ENCODE measurements at places on chromosomes 7 and 10.

DNA sequence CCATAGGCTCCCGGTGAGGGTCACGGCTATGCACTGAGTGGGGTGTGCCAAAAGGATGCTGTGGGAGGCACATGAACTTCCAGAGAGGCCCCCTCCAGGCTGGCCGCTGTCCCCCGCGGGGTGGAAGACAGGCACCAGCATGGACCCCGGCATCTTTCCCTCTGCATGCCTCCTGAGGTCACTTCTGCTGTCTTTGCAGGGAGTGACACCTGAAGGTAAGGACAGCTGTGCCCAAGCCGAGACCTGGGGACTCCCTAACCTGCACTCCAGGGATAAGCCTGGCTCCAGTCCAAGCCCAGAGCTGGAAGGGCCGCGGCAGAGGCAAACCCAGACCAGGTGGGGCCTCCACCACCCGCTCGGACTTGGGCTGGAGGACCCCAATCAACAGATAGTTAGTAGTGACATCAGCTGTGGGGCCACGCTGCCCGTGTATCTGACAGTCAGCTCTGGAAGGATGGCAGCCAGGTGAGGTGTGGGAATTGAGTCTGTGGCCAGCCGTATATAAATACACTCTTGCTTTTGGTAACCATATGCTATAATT lies 340.7 kb upstream of the MKI67 start:
- DNase-seq: no peak

GRCh38 chr7:48518092-48518491 lies 346.8 kb downstream of the ABCA13 start:
- DNase-seq: no peak

DNA sequence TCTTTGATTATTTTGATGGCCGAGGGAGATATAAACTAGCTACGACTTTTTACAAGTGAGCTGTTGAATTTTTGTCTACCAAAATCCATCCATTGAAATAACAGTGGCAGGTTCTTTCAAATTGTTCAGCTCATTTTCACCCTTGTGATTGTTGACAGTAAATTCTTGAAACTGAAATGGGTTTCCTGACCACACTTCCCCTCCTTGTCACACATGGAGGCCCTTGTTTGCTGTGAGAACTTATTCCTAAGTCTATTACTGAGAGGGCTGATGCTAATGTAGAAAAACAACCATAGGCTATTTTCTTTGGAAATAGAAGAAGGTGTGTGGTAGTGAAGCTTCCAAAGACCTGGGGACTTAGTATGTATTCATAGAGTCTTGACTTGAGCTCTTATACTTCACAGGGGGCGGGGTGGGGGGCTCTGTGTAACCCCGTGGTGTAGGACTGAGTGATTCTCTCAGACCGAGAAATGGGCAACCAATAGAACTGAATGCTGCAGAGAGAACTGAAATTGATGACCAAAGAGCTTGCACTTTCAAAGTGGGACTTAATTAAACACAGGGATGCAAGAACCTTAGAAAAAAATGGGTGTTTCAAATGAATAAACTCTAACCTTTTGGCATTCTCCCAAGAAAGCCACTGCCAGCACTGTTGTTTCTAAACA lies 718.9 kb downstream of the CCSER2 start:
- DNase-seq: no peak

DNA sequence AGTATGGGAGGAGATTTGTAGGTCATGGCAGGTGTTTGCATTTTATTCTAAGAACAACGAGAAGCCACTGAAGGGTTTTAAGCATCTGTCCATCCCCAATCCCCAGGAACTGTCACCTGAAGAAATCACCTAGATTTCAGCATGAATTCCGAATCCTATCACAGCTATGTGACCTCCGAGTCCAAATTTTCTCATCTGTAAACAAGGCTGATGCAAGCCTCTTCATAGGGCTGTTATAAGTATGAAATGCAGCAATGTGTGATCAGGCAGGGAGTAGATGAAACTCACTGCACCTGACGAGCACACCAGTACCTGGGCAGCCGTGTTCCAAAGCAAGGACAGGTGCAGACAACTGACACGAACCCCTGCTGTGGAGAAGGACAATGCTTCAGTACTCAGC lies 14.0 kb downstream of the HABP2 start:
- no peak for DNase-seq

GRCh38 chr7:98619450-98620321 lies 2.6 kb downstream of the NPTX2 start:
- no peak for DNase-seq

DNA sequence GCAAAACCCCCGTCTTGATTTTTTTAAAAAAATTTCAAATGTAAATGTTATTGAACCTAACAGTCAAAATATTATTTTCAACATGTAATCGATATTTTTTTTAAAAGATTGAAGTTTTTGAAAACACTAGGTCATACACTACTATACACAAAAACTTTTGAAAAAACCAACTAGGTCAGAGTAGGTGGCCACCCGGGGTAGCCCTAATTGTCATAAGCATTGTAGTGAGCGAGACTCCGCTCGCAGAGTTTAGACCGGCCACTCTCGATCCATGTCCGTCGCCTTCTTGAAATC lies 417 bp downstream of the RFC2 start:
- DNase-seq: no peak

- DNase-seq: no peak
Measured at GRCh38 chr10:108556186-108556585, 1367.1 kb downstream of the XPNPEP1 start.

- no peak for DNase-seq
Measured at GRCh38 chr7:149109969-149110368, 16.2 kb downstream of the ZNF425 start.

GRCh38 chr7:134602881-134603451 lies 43.7 kb upstream of the BPGM start:
- DNase-seq: no peak

DNA sequence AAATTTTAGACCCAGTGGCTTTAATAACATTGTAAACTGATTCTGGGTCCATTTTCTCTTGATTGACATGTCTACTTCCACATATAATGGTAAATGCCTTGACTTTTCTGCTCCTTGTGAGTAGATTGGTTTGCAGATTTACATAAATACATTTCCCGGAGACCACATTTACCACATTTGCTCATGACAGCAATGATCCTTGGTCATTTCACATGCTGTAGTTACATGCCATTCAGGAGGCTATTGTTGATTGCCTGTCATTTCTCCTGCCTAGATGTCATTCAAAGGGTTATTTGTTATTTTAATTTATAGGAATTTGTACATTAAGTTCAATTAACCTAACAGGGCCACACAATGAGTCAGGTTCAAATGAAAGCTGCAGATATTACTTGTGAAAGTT lies 280.5 kb downstream of the CNTNAP2 start:
- no peak for DNase-seq

GRCh38 chr10:1058017-1058416 lies 1.8 kb downstream of the WDR37 start:
- DNase-seq: no peak

DNA sequence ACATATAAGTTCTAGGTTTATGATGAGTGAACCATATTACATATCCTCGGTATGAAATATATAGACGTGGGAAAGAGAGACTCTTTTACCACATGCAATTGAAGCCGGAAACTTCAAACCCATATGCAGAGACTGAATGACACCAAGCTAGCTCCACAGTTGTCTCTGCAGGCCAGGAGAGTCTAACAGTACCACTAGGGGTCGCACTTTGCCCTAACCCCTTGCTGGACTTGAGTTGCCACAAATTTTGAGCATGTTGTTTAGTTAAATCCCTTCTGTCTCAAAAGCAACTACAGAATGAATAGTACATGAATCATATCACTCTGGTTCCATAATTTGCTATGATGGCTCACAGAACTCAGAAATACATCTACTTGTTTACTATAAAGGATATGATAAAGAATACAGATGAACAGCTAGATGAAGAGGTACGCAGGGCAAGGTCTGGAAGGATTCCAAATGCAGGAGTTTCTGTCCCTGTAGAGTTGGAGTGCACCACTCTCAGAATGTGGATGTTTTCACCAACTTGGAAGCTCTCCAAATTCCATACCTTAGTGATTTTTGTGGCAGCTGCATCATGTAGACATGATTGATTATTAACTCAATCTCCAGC lies 112.4 kb upstream of the YAE1 start:
- DNase-seq: peak; percentile 6

GRCh38 chr7:159196584-159196983 lies 51.9 kb upstream of the VIPR2 start:
- no peak for DNase-seq

- no peak for DNase-seq
Measured at GRCh38 chr7:19932549-19933249, 159.3 kb upstream of the TMEM196 start.

GRCh38 chr7:66497346-66497745 lies 131.3 kb upstream of the KCTD7 start:
- DNase-seq: no peak

- no peak for DNase-seq
Measured at GRCh38 chr7:13727279-13727678, 262.2 kb downstream of the ETV1 start.

DNA sequence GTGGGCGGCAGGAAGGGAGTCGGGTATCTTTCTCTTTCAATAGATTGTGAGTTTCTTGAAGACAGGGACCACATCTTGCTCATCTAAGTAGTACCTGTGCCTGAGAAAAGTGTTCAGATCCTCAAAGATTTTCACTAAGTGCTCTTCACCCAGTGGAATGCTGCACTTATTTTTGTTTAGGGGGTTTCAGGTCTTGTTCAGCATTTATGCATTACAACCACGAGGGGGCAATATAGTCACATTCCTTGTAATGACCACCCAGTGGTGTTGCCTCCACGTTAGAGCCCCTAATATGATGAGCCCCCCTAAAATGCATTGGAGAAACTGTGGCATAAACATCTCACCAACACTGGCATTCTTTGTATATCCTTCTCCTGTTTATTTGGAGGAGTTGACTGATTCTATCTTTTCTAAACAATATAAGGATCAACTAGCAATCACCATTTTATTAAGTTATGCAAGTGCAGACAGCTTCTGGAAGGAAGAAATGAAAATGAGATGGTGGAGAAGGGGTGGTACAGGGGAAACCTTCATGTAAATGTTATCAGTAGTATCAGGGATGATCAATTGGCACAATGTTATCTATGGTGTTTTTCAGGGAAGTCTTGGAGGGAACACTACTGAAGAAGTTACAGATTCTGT lies 3.1 kb upstream of the PAPSS2 start:
- no peak for DNase-seq

DNA sequence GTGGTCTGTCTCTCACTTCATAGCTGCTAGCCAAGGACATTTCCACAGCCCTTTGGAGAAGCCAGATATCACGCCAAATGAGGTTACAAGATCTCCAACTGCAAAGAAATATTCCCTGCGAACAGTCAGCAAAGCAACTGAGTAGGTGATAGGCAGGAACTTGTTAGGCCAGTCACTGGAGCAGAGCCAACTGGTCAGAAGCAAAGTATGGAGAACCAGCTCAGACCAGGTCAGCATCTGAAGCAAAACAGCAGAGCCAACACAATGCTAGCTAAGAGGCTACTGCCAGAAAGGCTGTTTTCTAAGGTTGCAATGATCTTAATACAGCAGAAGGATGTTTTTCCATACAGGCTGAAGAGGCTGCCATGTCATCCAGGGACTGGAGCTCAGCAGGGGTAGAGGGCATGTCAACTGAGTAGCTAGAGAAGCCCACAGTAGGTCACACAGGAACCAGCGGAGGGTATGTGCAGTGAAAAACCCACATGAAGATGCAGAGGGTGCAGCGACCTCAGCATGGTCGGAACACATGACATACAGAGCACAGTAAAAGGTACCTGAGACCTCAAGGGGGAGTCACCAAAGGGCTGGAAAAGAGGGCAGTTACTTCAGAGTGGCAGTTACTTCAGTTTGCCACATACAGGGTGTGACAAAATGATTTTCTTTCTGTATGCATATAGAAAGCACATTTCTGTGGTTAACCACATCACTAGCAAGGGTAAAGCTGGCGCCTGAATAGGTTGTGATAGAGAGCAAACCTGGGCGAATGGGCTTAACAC lies 8.9 kb downstream of the SEC31B start:
- peak; percentile 49 for DNase-seq

DNA sequence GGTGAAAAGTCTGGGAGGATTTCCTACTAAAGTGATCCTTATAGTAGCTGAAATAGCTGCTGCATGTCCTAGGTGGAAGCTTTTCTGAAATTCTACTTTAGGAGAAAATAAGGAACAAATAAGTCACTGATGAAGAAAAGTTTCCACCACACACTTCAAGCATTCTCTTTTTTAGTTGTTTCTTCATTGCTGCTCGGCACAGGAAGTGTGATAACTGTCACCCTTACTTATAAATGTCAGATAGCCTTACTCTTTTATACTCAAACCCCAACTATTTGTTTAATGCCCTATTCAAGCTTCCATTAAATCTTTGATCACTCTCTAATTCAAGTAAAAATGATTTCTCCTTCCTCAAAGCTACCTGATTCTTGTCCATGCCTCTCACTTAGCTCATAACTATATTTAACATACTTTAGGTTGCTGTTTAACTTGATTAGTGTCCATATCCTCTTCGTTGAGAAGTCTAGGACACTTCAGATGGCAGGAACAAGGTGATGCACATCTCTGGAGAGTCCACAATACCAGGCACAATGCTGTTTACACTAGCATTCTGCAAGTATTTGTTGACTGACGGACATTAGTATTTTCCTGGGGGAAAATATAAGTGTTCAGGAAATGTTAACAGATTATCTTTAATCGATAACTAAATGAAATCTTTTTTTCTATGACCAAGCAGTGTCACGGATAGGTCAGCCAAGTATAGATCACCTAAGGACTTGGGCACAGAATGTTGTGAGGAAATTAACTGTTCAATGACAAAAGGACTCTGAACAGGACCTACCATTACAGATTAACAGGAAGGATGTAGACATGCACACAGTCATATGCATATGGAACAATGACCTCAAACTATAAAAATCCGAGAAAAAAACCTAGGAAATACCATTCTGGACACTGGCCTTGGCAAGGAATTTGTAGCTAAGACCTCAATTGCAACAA lies 67.4 kb downstream of the ZNF438 start:
- no peak for DNase-seq

- no peak for DNase-seq
Measured at GRCh38 chr10:5645944-5646617, 20.3 kb downstream of the ASB13 start.

DNA sequence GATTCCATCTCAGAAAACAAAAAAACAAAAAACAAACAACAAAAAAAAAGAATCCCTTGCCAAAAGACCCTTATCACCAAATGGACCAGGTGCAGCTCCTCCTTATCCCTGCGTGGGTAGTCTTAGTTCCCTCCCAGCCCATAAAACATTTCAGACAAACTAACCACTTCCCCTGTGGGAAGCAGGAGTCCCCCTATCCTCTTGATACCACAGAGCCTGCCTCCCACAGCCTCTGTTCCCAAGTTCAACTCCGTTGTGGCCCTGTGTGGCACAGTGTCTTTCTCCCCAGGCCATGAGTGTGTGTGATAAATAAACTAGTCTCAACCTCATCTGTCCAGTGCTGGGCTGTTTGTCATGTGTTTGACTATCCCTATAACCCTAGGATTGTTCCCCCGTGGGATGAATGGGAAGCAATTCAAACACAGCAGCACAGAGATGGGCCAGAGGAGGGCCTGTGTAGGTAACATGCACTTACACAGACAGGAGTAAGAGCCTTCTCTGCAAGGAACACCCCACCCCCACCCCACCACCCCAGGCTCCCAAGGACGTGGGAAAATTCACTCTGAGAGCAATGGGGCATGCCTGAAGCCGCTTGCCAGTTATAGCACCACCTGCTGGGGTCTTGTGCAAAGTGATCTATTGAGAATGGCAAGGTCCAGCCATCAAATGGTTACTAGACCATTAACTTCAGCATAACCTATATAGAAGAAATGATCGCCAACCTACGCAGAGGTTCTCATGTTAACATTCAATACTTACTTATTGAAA lies 147.1 kb upstream of the GHITM start:
- no peak for DNase-seq

GRCh38 chr10:78774999-78775711 lies 293.6 kb upstream of the ZMIZ1 start:
- DNase-seq: no peak

- DNase-seq: no peak
Measured at GRCh38 chr10:74175510-74176379, 24.7 kb downstream of the ADK start.
